ENCODE measurements at places on chromosomes 1 and 21. TPM values are rescaled to one million over a fixed set of nuclear protein-coding genes. Genes with fewer than 3 reads are reported as not detected.
A peak's percentile ranks its signal among the peaks of the same experiment; 100 is the strongest.

- DNase-seq = no peak
Measured at GRCh38 chr1:214241060-214241459, 39.9 kb upstream of the SMYD2 start.

DNA sequence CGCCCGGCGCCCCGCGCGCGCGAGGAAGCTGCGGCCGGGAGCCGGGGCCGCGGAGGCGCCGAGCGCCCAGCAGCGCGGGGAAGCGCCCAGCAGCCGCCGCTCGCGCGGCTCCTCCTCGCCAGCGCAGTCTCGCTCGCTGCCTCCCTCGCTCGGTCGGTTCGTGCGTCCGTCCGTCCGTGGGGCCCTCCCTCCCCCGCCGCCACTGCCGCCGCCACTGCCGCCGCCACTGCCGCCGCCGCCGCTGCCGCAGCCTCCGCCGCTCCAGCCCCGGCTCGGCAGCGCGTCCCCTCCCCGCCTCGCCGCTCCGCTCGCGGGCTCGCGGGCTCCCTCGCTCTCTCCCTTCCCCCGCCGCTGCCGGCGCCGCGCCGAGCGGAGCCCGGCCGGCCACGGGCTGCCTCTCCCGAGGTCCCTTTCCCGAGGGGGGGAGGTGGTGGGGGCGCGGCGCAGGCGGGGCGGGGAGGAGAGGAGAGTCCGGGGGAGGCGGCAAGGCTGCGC is at the start of gene KCND3:
Gene KCND3 (minus strand): TSS at position 138 of the 495 bp plus-strand sequence.
- DNase-seq = no peak

GRCh38 chr1:62068416-62068843 is 126.2 kb upstream of the L1TD1 start:
- DNase-seq = no peak

GRCh38 chr1:43547538-43548072 is 16.9 kb downstream of the PTPRF start:
- no peak for DNase-seq

DNA sequence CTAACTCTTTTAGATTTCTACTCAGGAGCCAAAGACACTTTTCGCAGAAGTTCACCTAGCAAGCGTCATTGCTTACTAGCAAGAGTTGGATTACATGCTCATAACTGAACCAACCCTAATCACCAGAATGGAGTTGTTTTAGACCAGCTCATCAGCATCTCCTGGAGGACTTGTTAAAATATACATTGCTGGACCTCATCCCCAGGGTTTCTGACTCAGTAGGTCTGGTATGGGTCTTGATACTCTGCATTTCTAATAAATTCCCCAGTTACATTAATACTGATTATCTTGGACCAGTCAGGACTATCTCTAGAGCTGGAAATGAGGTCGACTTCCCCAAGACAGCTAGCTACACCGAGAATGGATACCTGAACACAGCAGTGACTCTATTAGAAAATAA is 9.7 kb upstream of the PRDX6 start:
- DNase-seq = no peak

DNA sequence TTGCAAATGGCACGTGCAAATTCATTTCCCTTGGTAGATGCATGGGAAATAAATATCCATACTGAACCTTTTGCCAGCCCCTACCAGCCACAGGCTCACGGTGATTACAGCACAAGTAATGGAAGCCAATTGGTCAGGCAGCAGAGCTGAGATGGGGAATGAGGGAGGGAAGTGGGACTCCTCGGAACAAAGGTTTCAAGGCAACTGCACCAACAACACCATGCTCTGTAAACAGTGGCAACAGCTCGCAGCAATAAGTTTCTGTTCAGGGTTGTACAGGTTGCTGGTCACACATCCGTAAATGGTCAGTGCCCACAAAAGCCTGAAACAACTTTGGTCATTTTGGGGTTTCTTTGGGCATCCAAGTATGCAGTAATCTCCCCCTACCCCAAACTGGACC is 62.7 kb upstream of the LPGAT1 start:
- no peak for DNase-seq

GRCh38 chr1:194252199-194252598 is 1065.8 kb upstream of the B3GALT2 start:
- peak; percentile 47 for DNase-seq

DNA sequence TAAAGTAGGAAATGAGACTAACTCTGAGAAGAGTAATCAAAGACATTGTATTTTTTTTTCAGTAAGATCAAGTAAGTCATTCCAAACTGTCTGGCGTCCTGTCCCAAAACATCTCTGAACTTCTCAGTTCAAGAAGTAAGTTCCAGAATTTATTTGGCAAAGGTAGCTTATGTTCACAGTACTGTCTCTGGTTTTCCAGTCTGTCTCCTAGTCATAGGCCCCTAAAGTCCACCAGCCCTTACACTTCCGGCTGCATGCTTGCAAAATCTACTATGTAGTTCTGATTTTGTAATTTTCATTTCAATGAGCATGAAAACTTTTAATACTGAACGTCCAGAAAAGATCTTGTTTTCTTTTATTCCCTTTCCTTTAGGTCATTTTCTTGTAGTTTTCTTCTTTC is 61.4 kb upstream of the S1PR1 start:
- DNase-seq = no peak

- no peak for DNase-seq
Measured at GRCh38 chr1:164667001-164667400, 108.0 kb downstream of the PBX1 start.

DNA sequence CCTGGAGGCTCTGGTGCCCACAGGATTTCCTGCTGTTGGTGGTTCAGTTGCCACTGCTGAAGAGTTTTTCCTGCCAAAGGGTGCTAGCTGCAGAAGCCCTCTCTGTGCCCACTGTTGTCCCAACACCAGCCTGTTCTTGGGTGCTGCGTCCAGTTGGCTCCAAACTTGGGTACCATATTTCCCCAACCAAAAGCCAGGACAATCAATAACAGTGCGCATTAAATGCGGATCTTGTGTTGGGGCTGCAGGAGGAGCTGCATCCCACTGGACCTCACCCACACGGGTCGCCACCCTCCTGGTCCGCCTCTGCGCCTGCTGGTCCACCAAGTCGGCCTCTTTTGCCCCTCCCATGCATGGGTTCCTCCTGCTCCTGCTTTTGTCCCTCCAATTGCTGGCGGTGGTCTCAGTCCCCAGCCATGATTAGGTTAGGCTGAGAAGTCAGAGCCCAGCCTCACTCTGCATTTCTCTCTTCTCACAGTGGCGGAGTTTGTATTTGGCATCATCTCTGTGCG is 9.8 kb downstream of the ABCG1 start:
- no peak for DNase-seq

GRCh38 chr1:169538998-169539871 is 47.0 kb downstream of the F5 start:
- no peak for DNase-seq

DNA sequence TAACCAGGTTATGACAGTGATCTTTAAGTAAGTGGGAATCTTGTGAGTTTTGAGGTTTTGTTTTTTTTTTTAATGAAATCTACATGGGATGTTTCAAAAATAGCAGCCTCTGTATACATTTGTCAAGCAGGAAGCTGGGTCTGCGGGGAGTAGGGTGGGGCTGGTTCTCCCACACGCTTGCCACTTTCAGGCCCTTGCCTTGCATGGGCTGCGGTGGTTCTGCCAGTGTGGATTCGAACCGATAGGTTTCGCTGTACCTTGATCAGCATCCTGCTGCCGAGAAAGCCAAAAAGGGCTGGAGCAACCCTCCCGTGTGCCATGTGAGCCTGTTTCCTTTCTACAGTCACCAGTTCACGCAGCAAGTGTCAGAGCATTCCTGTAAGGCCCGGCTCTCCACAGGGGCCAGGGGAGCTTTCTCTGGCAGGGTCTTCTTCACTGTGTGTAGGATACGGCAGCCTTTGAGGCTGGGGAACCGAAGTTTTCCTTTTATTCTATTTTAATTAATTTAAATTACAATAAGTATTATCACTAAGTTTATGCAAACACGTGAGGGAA is 79.2 kb upstream of the SAMD11 start:
- DNase-seq = no peak

DNA sequence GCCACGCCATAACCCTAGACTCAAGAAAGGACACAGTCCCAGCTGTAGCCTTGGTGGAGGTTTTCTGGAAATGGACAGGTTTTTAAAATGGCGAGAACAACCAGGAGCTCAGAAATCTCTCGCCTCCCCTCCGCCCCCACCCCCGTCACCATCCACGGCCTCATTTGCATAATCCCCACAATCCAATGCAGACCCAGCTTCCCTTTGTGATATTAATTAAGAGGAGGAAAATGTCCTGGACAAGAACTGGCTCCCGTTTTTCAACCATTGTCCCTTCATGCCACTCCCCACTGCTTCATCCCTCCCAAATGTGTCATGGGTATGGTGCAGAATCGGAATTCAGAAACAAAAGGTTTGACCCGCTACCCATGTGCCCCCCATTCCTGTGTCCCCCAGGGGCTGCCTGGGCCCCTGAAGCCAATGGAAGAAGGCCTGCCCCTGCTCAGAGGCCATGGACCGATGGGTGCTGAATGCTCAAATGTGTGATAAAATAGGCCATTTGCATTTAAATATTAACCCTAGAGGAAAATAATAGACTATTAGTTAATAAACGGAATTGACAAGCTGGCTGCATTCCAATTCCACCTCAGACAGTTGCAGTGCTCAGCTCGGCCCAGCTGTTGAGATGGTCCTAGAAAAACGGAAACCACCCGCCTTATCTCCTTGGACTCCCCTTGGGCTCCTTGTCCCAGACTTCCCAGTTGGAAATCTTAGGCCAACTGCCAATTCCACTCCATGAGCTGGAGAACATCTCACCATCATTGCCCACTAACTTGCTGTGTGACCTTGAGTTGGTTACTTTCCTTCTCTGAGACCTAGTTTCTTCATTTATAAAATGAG is 10.7 kb upstream of the EPHB2 start:
- DNase-seq = no peak

DNA sequence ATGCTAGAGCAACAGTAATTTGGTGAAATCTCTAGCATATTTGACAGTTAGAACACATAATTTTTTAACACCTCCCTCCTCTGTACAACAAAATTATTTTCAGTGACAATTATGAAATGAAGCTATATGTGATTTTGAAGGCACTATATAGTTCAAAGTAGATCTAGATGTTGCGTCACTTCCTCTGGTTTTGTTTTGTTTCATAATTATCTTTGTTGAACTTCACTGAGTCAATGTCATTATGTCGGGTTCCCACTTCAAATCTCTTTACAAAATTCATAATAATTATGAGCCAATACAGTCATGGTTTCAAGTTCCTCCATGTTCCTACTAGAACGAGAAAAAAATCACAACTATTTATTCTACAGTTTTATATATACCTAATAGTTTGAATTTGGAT is 254.8 kb upstream of the PLXNA2 start:
- DNase-seq = no peak

DNA sequence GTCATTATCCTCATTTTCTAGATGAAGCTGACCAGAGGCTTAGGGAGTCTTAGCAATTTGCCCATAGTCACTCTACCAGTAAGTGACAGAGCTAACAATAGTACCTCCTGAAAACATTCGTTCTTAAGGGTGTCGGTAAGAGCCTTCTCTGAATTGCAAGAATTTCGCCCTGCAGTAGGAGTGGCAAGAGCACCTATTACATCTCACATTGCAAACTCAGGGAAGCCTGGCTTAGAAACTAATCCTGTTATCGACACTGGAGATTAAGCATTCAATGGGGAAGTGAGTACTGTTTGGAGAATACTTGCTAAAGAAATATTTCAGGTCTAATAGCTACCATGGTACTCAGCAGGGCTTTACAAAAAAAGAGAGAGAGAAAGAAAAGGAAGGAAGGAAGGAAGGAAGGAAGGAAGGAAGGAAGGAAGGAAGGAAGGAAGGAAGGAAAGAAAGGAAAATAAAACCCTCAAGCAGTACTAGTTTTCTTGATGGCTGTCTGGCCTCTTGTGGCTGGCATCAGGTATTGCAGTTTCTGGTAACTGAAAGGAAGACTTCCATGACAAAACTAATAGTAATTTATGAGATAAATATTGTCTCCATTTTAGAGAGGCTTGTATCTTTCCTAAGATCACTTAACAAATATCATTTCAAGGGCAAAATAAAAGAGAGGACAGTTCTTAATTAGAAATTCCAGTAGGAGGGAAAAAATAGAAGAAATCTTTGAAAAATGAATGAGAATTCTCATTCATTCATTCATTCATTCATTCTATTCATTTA is 10.4 kb downstream of the C1orf226 start:
- DNase-seq = no peak

DNA sequence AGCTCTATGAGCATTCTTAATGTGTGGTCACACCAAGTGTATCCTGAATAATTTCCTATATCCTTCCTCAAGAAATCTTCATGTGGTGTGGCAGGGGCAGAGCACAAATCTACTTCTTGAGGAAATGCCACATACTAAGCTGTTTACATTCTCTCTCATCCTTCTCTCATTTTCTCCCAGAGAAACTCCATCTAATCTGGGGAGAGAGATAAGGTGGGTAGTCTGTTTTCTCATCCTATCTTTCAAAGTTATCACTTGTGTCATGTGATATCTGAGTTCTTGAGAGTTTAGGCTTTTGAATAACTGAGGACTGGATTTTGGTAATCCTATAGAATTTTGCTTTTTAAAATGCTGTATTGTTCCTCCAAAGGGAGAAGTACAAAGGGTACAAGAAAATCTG is 141.9 kb upstream of the LRRC7 start:
- no peak for DNase-seq

DNA sequence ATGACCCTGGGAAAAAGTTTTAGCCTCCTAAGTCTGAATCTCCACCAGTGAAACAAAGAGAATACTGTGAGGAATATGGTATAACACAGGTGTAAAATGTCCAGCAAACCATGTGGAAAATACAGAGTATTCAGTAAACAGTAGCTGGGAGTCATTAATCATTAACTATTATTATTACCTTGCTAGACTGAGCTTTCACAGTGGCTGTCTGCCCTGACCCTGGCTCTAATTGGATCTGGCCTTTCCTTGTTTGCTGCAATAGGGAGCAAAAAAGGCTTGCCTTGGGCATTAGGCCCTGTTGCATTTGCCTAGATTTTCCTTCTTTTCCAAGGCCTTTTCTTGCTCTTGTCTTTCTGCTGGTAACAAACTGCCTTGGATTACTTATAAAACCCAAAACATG is 179.1 kb upstream of the BEND5 start:
- no peak for DNase-seq

DNA sequence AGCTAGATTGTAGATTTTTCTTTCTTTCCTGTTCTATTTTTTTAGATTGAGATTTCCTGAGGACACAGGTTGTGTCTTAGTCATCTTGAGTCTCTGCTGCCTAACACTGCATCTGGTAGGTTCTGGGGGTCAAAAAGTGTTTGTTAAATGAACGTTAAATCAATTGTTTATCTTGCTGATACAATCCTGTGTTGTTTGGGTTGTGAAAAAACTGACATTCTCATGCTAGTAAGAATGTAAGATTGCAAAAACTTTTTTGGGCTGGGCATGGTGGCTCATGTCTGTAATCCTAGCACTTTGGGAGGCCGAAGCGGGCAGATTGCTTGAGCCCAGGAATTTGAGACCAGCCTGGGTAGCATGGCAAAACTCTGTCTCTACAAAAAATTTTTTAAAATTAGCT is 3.4 kb downstream of the CTSK start:
- no peak for DNase-seq

- no peak for DNase-seq
Measured at GRCh38 chr1:5953386-5953785, 38.8 kb downstream of the NPHP4 start.

Gene PRELP
- total RNA-seq = 5.5 TPM

Gene FCER1G
- 12.4 TPM for total RNA-seq

Gene FAM163A
- 0.10 TPM for total RNA-seq

Gene CLIC6
- 0.20 TPM for total RNA-seq

Gene SLAMF9
- not detected for total RNA-seq

Gene CATSPERE
- 1.9 TPM for total RNA-seq

Gene NPHS2
- not detected for total RNA-seq

Gene HSD3B1
- 1.2 TPM for total RNA-seq

Gene SPRR2F
- total RNA-seq = not detected

Gene COL8A2
- 10.7 TPM for total RNA-seq

Gene HAO2
- total RNA-seq = 0.20 TPM
